Stimulated activated naive CD4-positive, alpha-beta T cell treated with Interleukin-2 at 50 U/mL for 16 hours (primary cell): ENCODE measurements at places on chromosomes 2 and 18.

DNA sequence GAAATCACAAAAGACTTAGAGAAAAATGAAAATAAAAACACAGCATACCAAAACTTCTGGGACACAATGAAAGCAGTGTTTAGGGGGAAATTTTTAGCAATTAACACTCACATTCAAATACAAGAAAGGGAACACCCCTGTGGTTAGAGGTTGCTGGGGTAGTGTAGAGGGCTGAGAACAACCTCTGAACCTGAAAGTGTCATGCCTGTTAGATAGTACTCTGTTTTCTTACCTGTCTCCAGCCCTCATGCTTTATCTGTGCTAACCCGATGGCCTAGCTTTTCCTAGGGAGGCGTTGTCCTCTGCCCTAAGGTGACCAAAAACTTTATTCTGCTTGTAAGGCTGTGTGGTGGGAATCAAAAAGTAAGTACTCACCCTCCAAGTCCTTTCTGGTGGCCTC is 122.6 kb upstream of the OTX1 start:
- DNase-seq: no peak

GRCh38 chr2:25127646-25128045 is 40.7 kb downstream of the POMC start:
- no peak for DNase-seq

DNA sequence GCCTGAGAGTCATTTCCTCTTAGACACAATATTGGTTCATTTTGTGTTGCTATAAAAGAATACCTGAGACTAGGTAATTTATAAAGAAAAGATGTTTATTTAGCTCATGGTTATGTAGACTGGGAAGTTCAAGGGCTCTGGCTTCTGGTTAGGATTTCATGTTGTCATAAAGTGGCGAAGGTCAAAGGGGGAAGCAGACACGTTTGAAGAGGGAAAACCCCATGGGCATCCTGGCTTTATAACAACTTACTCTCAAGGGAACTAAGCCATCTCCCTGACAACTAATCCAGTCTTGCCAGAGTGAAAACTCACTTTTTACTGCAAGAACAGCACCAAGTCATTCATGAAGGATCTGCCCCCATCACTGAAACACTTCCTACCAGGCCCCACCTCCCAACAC is 89.7 kb upstream of the RNF152 start:
- DNase-seq: no peak

- no peak for DNase-seq
These were observed 139.5 kb upstream of the LRATD1 start for GRCh38 chr2:14492920-14493503.

DNA sequence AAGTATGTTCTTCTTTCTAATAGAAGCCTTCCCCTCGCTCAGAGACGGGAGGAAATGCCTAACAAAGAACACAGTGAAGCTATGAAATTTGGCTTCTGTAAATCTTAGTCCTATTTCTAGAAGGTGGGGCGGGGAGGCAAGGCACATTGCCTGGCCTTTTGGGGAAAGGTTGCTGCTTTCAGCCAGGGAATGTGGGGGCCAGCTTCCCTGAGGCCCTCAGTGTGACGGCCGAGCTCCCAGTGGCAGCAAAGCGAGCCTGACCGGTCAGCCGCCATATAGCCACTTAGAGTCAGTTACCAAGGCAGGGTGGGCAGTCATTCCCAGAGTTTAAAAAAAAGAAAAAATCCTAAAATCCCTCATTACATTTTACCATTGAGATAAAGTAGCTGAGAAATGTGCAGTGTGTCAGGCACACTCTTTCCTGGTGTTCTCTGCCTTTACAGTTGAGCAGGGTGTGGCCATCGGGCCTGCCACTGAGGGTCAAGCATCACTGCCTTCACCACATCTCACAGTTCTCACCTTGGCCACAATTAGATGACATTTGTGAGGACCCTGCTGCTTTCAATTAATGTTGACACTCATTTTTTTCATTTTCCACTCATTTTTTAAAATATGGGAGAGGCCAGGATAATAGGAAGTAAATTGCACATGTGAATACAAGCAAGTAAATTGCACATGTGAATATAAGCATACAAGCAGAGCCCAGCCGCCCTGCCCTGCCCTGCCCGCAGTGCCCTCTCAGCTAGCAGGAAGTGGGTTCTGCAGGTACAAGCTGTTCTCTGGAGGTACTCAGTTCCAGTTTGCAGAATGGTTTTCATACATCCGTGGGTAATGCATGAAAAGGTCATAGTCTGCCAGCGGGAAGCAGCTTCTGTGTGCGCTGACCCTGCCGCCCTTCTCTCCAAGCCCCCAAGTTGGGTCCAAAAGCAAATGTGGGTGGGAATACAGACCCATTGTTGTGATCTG is 76.9 kb downstream of the WDSUB1 start:
- DNase-seq: no peak

DNA sequence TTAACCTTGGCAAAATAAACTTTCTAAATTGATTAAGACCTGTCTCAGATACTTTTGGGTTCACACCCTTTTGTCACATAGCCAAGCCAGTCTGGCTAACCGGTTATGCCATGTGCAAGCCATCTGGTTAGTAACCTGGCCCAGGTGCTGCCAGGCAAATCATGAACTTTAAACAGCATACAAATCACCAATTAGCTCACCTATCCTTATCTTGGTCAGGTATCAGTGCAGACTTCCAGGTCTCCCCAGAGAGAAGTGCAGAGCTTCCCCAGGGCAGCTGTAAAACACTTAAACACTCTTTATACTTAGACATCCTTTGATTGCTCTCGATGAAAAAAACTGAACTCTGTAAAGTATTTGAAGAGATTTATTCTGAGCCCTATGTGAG is 14.9 kb upstream of the MC5R start:
- DNase-seq: no peak

- DNase-seq: no peak
These were observed 141.7 kb downstream of the ZFP36L2 start for GRCh38 chr2:43084699-43085091.

DNA sequence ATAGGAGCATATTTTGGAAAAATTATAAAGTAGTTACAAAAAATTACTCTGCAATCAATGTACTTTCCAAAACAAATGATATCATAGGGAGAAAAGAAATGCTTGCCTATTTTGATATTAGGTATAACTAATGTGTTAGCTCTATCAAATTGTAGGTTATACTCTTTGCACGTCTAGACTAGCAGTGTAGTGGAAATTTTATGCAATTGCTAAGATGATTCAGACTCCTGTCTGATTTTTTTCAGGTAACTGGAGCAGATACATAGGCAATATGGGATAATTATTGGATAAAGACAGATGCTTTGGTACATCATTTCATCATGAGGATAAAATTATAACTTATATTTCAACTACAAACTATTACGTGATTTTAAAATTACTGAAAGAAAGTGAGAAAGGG is 918.3 kb downstream of the EPHA4 start:
- DNase-seq: no peak

DNA sequence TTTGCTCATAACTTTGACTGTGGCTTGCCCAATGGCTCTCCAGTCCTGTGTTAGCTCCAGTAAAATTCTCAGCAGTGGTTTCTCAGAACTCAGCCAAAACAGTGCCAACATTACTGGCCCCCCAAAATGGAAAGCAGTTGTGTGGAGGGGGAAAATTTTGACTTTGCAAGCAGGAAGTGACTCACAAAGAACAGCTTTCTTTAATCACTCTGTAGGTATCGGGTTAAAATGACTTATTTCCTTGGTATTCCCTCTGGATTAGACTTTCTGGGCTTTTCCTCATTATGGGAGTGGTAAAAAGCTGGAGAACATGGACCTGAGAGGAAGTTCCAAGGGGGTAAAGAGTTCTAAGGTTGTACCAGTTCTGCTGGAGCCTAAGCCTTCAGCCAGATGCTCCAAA is 175.7 kb upstream of the RND3 start:
- no peak for DNase-seq

DNA sequence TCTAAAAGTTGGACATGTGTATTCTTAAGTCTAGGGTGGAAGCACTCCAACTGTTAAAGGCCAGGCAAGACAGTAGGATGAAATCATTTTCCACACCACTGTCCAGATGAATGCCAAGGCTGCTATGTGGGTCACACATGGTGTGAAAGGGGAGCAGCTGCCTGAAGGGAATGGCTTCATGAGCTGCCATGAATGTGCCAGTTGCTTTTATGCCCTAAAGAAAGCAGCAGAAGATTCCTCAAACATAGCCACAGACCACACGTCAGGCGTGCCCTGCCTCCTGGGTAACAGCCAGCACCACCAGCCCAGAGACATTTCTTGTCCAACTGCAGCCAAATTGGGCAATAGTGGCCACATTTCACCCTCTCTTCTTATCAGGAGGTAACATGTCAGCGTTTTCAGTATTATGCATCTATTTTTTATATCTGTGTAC is 130.2 kb downstream of the MTCL1 start:
- DNase-seq: no peak

- no peak for DNase-seq
These were observed 53.5 kb downstream of the ATP8B1 start for GRCh38 chr18:57749604-57749970.

- DNase-seq: no peak
These were observed 1.6 kb upstream of the ALKAL2 start for GRCh38 chr2:289362-290089.

GRCh38 chr2:154375579-154375931 is 322.9 kb upstream of the KCNJ3 start:
- DNase-seq: no peak

GRCh38 chr18:11937874-11938478 is 29.9 kb upstream of the MPPE1 start:
- peak; percentile 64 for DNase-seq

GRCh38 chr2:219323434-219323833 is 9.1 kb downstream of the RESP18 start:
- DNase-seq: no peak

DNA sequence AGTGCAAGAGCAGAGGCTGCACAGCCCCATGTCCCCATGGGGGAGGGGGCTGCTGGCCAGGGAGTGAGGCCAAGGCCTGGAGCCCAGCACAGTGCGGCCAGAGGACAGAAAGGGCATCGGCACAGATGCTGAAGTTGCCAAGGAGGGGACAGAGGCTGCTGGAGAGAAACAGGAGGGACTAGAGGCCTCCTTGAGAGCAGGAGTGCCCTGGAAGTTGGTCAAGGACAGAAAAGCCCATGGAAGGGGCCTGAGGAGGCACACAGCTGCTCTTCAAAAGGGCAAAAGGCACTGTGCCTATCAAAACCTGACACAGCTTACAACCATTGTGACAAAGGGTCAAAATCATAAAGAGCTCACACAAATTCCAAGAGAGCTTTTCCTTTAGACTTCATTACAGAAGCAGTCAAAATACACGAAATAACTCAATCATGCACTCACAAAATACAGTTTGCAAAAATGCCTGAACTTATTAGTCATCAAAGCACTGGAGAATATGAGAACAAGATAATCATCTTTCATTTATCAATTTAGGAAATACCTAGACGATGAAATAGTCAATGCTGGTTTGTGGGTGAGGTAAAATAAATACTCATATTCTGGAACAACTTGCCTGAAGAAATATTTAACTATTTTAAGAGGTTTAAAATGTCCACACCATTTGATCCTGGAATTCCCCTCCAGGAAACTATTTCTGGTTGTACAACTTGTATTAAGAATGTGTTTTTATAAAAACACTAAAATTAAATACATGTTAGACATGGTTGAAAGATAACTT is 79.6 kb downstream of the USP40 start:
- no peak for DNase-seq

- DNase-seq: no peak
These were observed 305.4 kb upstream of the HS6ST1 start for GRCh38 chr2:128623776-128624761.

- DNase-seq: no peak
These were observed 99.9 kb downstream of the RBBP8 start for GRCh38 chr18:23033056-23033455.

- no peak for DNase-seq
These were observed 52.2 kb downstream of the HNMT start for GRCh38 chr2:138016351-138017087.

DNA sequence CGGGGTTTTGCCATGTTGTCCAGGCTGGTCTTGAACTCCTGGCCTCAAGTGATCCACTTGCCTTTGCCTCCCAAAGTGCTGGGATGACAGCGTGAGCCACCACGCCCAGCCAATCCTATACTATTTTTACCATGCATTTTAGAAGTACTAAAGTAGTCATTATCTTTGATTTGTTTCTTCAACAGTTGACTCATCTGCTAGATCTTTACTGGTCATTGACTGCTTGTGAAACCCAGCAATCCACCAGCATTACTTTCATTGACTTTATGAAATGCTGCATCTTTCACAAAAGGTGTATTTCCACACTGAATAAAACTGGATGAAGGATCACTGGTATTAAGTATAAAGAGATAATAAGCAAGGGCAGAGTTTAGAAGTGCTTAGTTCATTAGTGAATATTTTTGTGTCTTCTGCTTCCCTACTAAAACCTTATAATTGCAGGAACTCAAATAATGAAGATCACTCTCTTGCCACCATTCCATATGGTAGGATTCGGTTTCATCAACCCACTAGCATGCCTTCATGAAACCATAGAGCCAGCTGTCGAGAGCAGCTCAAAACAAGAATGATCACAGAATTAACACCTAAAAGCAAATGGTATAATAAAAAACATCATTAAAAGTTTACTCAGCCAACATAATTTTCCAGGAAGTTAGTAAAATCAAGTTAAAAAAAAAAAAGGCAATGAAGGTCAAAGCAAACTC is 33.1 kb downstream of the IRS1 start:
- DNase-seq: no peak

DNA sequence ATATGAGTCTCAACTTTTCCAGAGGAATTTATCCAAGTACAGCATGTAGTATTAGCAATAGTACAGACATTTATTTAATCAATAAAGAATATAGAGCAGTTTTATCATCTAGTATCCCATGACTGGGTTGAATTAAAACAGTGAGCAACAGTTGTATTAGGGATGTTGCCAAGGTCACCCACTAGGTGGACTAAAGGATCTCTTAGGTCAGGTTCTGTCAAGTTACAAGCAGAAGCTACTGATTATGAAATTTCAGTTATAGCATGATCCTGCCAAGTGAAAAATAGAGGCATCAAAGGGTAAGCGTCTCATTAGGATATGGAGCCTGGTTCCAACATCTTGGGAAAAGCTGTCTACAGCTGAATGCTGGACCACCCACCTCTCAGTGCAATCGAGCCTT is 52.1 kb upstream of the LAPTM4A start:
- no peak for DNase-seq

DNA sequence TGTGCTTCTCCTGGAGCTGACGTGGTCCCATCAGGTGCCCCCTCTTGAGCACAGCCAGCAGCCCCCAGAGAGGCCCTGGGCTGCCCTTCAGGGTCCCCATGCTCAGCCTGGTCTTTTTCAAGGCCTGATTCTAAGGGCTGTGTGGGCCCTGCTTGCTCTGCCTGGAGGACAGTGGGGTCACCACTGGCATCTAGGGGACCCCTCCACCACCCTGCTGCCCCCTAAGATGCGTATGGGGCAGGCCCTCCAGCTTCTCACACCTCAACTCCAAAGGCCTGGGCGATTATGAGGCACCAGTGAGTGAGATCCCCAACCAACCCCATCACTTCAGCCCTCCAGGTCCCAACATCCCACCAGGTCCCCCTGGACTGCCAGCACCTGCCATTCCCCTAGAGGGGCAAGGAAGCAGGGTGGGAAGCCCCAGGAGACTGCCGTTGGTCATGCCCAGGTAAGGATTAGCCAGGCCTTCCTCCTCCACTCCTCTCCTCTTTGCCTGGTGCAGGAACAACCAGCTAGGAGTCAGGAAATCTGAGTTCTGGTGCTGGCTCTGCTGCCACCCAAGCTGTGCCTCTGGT is 114.4 kb downstream of the SMAD7 start:
- DNase-seq: no peak
